Psoas muscle (tissue), 8 donors: ENCODE measurements at places on chromosomes 11 and 22.

DNA sequence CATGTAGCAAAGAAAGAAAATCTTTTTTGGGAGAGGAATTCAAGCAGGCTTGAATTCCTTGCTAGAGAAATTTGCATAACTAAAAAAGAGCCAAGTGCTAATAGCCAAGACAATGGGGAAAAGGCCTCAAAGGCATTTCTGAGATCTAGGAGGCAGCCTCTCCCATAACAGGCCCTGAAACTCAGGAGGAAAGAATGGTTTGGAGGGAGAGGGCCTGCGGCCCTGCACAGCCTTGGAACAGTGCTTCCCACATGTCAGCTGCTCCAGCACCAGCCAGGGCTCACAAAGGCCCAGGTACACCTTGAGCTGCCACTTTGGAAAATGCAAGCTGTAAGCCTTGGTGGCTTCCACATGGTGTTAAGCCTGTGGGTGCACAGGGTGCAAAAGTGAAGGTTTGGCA lies 55.5 kb upstream of the TSPAN18 start:
- DNase-seq = no peak

DNA sequence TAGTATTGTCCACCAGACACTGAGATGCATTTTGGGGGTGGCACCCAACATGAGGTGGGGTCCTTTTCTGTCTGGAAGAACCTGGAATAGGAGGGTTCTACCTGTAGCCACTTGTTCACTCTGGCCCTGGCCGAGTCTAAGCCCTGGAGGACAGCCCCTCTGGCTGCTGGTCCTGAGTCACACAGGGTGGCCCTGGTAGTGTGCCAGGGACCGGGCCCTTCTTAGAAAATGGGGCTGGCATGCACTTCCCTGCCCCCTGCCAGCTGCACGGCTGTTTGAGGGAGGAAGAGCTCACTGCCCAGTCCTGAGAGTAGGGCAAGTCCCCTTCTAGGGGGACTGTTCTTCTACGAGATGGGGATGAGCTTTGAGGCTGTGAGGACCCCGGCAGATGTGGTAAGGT lies 2.2 kb downstream of the PLCB3 start:
- peak; percentile 83 for DNase-seq

- peak; percentile 2 for DNase-seq
These were observed 3.9 kb downstream of the TANGO2 start for GRCh38 chr22:20024650-20025397.

DNA sequence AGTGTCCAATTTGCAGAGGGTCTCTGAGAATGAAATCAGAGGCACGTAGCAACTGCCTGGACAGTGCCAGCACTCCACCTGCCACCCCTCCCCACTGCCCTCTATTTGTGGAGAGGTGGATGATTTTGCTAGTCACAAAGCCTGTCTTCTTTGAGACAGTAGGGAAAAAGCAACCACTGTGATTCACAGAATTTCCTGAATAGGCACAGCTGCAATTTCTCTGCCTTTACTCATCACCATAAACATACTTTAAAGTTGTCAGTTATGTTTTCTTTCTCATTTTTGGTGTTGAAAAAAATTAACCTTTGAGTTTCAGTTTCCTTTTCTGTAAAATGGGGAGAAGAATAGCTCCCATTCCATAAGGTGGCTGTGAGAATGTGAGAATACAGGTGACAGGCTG lies 134.3 kb downstream of the TEAD1 start:
- DNase-seq = no peak

- DNase-seq = no peak
These were observed 23.2 kb downstream of the TPCN2 start for GRCh38 chr11:69071956-69072355.
